Tongue (tissue), 3 donors: ENCODE measurements at places on chromosomes 3 and 15. TPM values are rescaled to one million over a fixed set of nuclear protein-coding genes. Genes with fewer than 3 reads are reported as not detected.

- DNase-seq: peak; percentile 38
These were observed 401.9 kb upstream of the IL12A start for GRCh38 chr3:159586571-159587202.

GRCh38 chr15:90716317-90716975 is 700 bp upstream of the BLM start:
- DNase-seq: peak; percentile 4

DNA sequence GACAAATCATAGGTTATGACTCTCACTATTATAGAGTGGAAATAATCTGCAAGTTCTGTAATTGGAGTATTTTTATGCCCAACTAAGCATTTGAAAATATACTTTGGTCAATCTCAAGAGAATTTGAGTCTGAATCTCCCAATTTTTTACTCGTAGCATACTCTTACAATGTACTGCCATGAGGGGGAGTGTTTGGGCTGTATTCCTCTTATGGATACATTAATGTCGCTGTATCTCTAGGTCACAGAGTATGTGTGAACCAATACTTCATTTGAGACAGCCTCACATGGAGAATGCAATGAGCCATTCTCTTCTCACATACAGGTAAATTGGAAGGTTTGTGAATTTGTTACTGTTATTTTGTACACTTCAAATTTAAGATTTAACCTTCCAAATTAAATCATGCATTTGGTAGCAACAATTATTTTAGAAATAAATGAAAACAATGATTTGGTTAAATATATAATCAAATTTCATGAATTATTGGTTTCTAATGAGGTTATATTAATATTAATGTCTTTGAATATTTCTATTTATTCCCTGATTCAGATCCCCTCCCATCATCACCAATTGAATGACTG is 5.5 kb upstream of the CD200 start:
- peak; percentile 82 for DNase-seq

DNA sequence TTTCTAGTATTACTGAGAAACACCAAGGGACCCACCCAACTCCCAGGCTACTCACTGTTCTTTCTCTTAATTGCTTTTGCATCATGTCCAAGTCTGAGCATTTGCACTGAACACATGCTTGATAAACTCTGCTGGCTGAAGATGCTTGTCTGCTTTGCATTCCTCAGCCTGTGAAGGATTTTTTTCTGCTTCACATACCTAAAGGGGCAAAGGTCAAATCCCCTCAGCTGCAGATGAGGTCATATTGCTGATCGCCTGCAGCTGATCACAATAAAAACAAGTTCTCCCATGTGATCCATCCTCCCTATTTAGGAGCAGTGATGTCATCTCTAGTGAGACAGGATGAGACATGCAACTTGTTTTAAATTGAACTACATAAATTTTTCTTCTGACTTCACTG is 84.6 kb upstream of the DCBLD2 start:
- DNase-seq: peak; percentile 69

SPSB4 gene
- 18.7 TPM for total RNA-seq

CLSTN2 gene
- total RNA-seq: 20.1 TPM
